Lung microvascular endothelial cell (primary cell): ENCODE measurements at places on chromosomes 12 and 14. TPM values are rescaled to one million over a fixed set of nuclear protein-coding genes. Genes with fewer than 3 reads are reported as not detected.
A peak's percentile ranks its signal among the peaks of the same experiment; 100 is the strongest.

DNA sequence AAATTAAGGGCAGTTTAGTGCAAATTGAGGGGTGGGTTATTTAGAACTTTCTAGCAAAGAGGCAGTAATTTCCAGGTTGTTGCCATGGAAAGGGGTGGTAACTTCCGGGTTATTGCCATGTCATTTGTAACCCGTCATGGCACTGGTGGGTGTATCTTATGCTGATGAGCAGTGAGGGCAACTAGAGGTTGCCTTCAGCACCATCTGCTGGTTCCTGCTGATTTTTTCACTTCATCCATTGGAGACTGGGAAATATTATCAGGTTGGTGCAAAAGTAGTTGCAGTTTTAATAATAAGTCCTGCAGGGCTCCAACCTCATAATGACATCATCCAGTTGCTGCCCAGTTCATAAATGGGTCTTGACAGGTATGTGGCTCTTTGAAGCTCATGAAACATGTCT lies 24.4 kb upstream of the SERPINA4 start:
- peak; percentile 16 for DNase-seq

- no peak for DNase-seq
Observed at GRCh38 chr12:54014377-54015017, 5.7 kb downstream of the HOXC8 start.

DNA sequence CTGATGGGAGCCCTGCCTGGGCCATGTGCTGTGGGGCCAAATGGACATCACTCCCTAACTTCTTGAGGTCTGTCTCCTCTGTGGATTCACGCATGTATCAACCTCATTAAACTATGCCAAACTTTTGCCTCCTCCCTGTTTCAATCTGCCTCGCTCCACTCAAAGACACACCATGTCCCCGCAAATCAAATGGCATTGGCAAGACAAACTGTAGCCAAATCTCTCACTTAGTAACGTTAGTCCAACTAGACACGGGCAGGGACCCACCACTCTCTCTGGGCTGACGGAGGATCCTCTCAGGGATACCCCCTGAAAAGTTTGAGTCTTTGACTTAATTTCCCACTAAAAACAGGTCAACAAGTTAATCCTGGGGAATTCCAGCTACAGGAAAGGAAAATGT lies 8.0 kb downstream of the ZBTB39 start:
- DNase-seq: no peak

GRCh38 chr12:7989827-7990491 lies 42.6 kb upstream of the FOXJ2 start:
- DNase-seq: peak; percentile 88

GRCh38 chr12:55932551-55932910 lies 1.6 kb downstream of the DGKA start:
- peak; percentile 63 for DNase-seq

GRCh38 chr12:105933671-105934665 lies 204.8 kb downstream of the NUAK1 start:
- peak; percentile 100 for DNase-seq

GRCh38 chr14:82362452-82362851 lies 828.8 kb upstream of the SEL1L start:
- no peak for DNase-seq

DNA sequence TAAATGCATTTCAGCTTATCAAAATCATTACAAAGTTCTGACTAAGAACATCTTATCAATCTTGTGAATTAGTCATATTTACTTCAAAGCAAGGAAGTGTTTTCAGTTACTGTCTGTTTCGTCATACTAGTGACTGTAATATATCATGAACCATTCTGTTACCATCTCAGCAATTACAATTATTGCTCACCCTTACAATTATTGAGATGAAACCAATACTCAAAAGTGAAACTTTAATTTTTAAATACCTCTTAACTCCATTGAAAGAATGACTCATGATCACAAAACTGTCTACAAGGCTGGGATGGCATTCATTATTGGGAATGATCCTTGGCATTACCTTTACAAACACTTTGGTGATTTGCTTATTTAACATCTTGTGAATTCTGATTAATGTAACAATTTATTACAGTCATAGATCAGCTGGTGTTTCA lies 90.3 kb downstream of the RPS6KA5 start:
- no peak for DNase-seq

DNA sequence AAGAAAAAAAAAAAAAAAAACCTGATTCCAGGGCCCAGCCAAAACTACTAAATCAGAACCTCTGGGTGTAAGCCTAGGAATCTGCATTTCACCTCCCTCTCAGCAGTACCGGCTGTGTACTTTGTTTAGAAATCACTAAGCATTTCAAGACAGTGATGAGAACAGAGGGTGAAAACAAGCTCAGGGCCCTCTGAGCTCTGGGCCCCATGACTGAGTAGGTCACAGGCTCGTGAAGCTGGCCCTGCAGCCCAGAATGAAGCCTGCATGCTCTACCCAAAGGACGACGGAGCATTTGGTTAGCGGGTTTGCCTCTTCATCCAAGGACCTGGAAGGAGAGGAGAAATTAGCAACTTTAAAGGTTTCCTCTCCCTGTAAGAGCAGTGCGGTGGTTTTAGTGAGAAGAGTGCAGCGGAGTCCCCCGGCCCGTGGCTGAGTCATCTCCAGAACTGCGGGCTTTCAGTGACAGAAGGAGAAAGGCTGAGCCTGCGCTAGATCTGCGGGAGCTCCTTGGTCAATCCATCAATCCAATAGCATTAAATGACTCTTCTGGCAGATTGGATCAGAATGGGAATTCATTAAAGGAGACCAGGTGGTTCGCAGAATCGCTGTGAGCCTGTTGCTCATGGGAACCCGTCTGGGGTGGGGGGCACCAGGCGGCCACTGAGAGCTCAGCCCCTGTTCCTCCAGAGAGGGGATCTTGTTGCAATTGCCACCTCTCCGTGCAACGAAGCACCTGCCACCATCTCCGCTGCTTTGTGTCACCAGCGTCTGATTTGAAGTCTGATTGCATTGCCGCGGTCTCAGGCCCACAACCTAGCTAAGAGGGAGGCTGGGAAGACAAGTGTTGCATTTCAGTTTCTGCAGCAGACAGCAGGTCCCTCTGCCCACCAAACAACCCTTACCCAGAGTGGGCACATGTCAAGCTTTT lies 7.3 kb downstream of the IL31 start:
- no peak for DNase-seq

DNA sequence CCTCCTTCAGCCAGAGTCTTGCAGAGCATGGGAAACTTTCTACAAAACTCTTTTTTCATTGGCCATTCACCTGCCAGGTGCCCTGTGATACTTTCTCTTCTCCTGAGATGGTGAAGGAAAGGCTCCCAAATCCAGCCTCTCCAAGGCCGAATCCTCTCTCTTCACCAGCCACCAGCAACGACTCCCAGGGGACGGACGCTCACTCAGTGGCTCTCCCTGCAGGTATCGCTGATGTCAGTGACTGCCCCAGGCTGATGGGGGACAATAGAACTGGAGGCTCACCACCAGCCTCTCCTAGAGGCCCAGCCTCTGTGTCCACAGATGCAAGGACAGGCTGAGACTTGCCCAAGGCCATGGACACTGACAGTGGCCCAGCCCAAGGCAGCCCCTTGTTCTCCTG lies 204.1 kb downstream of the BCL11B start:
- DNase-seq: no peak

GRCh38 chr12:11759899-11760298 lies 110.4 kb downstream of the ETV6 start:
- DNase-seq: no peak

- DNase-seq: no peak
Observed at GRCh38 chr14:93267149-93267711, 60.2 kb downstream of the UBR7 start.

DNA sequence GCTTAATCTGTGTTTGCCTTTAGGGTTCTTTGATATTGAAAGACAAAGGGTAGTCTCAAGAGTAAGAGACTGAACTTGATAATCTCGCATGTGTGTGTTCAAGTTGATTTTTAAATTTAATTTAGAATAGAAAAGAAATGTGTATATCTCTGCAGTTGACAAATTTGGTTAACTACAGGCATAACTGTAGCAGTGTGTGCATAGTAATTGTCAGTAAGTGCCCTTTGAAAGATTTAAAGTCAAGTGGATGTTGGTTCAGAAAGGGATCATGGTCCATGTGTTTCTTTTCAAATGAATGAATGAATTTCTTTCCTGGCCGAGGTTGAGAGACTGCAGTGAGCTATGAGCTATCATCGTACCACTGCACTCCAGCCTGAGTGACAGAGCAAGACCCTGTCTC lies 49.9 kb upstream of the DYRK2 start:
- DNase-seq: no peak

GRCh38 chr14:33504246-33505099 lies 446.4 kb downstream of the EGLN3 start:
- no peak for DNase-seq

GRCh38 chr12:52953181-52953841 lies 4.4 kb downstream of the KRT18 start:
- no peak for DNase-seq

- no peak for DNase-seq
Observed at GRCh38 chr12:38102197-38102596, 214.4 kb upstream of the ALG10B start.

GRCh38 chr14:50530794-50531365 lies 1.5 kb downstream of the MAP4K5 start:
- peak; percentile 18 for DNase-seq

DNA sequence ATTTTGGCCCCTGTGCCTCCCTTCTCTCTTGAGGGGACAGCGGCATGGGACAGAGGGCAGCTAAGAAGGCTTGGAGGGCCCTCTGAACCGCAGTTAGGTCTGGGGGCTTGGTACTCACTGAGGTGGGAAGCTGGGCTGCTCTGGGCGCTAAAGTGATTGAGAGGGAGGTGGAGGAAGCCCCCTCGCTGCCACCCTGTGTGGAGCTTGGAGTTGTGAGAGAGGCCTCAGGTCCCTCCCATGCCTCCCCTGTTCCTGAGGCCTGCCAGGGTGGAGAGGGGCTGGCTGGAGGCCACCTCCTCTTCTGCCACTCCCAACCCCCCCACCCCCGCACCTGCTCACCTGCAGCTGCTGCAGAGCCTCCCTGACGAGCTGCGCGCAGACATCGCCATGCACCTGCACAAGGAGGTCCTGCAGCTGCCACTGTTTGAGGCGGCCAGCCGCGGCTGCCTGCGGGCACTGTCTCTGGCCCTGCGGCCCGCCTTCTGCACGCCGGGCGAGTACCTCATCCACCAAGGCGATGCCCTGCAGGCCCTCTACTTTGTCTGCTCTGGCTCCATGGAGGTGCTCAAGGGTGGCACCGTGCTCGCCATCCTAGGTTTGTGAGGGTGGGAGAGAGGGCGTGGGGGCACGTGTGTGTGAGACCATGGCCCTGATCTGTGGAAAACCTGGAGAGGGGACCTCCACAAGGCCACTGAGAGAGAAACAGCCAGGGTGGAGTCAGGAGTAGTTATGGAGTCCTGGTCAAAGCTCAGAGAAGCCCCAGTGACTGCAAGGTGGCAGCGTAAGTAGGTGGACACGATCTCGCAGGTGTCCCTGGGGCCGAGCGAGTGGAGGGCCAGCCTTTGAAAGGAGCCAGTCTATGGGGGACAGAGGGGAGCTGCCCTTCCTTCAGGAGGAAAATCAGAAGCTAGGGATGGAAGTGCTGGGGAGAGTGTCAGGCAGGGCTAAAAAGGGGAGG lies 11.2 kb downstream of the KCNH3 start:
- no peak for DNase-seq

DNA sequence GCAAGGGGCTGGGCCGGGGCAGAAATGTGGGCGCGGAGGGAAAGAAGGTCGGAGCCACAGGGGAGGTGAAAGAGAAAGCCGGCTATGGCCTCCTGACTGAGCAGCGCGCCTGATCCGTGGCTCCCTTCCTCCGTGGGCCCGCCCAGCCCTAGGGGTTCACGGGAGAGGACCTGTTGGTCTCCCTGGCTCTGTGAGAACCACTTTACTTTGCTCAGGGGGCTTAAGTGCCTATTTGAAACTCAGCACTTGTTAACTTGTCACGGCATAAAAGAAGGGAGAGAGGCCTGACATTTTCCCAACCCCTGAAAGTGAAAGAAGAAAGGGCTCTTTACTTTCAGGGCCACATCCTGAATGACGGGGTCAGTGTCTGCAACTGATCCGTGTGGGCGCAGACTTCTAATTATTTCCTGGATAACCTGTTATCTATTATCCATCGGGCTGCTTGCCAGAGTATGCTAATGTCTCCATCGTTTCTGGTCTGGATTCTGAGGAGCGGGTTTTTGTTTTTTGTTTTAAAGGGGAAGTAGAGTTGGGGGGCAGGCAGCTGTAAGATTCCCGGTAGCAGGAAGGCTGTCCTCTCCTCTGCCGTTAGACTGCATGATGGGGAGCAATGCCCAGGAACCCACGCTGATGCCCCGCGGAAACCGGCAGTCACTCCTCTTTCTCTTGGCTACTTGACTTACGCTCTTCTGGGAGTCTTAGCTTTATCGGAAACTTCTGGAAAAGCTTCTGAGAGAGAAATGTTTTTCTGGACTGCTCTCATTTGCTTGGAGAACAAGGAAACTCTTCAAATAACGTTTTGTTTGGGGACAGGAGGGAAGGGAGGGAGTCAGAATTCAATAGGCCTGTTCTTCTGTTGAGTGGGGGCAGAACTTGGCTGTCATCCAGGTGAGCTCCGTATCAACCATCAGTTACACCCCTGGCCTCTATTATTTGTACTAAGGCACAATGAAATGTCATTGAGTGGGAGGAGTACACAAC lies 127.7 kb upstream of the MAX start:
- DNase-seq: peak; percentile 46

GRCh38 chr12:2826036-2826435 lies 8.8 kb downstream of the NRIP2 start:
- no peak for DNase-seq

DNA sequence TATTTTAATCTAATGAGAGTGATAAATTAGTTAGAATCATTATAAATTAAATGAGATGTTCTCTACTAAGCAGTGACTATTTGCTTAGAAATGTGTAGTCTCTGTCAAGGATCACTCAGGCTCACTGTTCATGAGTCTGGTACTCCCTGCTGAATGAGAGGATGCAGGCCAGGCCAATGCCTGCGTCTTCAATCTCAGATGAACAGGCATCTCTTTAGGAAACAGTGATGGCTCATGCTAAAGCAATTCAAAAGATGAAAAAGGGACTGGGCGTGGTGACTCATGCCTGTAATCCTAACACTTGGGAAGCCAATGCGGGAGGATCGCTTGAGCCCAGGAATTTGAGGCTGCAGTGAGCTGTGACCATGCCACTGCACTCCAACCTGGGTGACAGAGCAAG lies 106.8 kb downstream of the ZFC3H1 start:
- peak; percentile 24 for DNase-seq

- peak; percentile 58 for DNase-seq
Observed at GRCh38 chr12:402029-402389, 565 bp downstream of the CCDC77 start.

- DNase-seq: no peak
Observed at GRCh38 chr12:40469736-40470135, 222.5 kb upstream of the CNTN1 start.

- DNase-seq: no peak
Observed at GRCh38 chr14:89607453-89607852, 190.4 kb upstream of the FOXN3 start.

DNA sequence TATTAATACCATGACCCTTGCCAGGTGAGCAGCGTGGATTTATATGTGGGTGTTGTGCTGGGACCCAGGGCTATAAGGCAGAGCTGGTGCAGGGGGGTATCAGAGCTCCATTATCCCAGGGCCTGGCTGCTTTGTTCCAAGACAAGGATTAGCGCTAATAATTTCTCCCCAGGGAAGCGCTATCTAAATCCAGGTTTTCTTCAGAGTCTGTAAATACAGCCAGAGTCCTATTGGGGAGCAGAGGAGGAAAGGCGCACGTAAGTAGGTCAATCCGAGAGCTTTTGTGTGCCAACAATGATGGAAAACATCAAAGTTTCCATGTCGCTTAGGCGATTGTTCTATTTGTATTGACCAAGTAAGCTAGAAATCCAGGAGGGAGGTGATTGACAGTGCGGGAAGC lies 1009.7 kb downstream of the VRK1 start:
- DNase-seq: no peak

Gene POLE2
- 3.8 and 6.3 TPM in 2 replicates for total RNA-seq

Gene BEGAIN
- 0.20 TPM in 1 of 2 replicates, not detected in the other for total RNA-seq

Gene AKAP6
- 0.20 and 0.22 TPM in 2 replicates for total RNA-seq

Gene CMA1
- total RNA-seq: not detected in 2 replicates

Gene PLEKHD1
- total RNA-seq: under 0.01 TPM in 1 of 2 replicates, not detected in the other

Gene CYP46A1
- total RNA-seq: under 0.01 TPM in 2 replicates
